Sigmoid colon (tissue), 7 donors: ENCODE measurements at places on chromosomes 7 and 10. TPM values are rescaled to one million over a fixed set of nuclear protein-coding genes. Genes with fewer than 3 reads are reported as not detected.

DNA sequence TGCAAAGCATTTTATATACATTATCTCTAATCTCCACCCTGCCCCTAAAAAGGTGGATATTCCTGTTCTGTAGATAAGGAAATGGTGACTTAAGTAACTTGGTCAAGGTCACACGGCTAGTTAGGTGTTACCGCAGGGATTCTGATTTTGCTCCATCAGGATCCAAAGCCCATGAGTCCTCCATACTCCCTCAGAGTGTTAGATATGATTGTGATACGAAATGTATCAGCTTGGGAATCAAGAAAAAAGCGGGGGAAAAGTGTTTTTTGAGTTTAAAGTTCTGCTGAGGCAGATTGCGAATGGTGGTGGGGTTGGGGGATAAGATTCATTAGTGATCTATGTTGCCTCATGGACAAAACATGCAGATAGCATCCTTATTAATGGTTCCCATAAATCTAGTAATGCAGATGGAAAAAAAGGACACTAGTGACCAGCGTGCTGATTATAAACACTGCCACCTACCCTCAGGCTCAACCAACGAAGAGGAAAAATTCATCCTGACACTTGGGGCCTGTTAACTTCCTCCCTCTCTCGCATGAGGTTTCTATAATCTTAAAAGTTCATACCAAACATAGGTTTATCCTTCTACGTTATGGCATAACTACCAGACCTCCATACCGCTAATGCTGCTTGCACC is 2.3 kb downstream of the ICA1 start:
- peaks cover 15% of the 10 kb centered on the region for H3K27me3 ChIP-seq
- H3K4me3 ChIP-seq: no peak overlapping the region
- no peak overlapping the region for H3K27ac ChIP-seq
- no peaks in the 10 kb centered on the region for H3K36me3 ChIP-seq
- H3K4me1 ChIP-seq: peaks cover 10% of the 10 kb centered on the region

DNA sequence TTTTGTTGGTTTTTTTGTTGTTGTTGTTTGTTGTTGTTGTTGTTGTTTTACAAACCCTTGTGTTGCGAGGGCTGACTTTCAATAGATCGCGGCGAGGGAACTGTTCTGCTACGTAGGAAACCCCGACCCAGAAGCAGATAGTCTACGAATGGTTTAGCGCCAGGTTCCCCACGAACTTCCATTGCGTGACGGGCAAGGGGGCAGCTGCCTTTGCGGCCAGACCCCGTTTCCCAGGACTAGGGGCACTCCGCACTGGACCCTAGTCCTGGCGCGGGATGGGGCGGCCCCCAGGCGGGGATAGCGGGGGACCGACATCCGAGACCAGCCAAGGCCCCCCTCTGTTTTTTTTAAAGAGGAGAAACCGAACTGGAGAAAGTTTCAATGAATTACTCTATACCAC is 119.6 kb downstream of the LRRTM3 start:
- H3K4me3 ChIP-seq: no peak overlapping the region
- H3K36me3 ChIP-seq: no peaks in the 10 kb centered on the region
- DNase-seq: peak; percentile 36
- no peak overlapping the region for H3K27ac ChIP-seq
- no peaks in the 10 kb centered on the region for H3K27me3 ChIP-seq
- no peaks in the 10 kb centered on the region for H3K4me1 ChIP-seq

DNA sequence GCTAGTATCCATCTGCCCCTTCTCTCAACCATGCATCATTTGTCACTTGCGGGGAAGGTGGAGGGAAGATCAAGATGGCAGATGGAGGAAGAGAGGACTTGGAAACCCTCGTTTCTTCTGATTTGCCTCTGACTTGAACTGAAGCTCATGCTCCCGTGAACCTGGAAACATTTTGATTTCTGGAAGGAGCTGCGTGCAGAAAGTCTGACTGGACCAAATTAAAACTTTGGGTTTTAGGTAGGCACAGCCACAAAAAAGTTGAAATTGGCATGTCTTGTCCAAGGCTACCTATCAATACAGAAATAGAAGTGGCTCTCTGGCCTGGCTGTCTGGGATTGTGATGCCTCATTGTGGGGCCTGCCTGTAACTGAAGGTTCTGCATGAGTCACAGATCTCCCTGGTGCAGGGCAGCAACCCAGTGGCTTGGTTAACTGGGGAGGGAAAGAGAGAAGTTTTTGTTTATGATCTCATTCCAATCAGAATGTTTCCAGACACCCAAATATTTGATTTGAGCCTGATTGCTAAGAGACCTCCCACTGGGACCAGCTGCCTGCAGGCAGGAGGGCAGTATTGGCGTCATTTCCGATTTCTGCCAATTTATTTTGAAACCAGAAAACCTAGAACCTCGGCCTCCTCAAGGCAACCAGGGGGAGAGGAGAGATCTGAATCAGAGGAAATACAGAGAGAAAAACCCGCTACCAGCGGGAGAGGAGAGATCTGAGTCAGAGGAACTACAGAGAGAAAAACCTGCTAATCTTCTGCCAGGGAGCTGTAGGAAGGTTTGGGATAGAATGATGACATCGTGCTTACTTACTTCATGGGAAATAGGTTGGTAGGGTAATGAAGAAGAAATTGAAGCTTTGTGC is 363.6 kb downstream of the ANKRD30A start:
- no peaks in the 10 kb centered on the region for H3K27me3 ChIP-seq
- no peaks in the 10 kb centered on the region for H3K36me3 ChIP-seq
- no peaks in the 10 kb centered on the region for H3K4me1 ChIP-seq
- no peak overlapping the region for H3K27ac ChIP-seq
- no peak for DNase-seq
- H3K4me3 ChIP-seq: no peak overlapping the region

Gene SFTPA1
- polyA plus RNA-seq: not detected

GRCh38 chr7:101546308-101546936 is 82.7 kb downstream of the MYL10 start:
- H3K4me1 ChIP-seq: no peaks in the 10 kb centered on the region
- DNase-seq: peak; percentile 26
- peaks cover 8% of the 10 kb centered on the region for H3K27me3 ChIP-seq

DNA sequence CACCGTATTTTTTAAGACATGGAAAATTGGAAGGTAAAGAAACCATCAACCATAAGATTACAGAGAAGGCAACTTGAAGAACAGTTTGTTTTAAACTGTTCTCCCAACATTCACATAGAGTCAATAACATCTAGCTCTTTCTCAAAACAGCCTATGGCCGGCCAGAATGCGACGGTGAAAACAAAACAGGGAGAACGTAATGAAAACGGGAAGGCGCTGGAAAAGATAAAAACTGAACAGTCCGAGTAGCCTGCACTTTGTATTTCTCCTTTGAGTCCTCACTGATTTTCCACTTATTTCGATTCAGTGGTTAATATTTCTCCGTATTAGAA is 637 bp downstream of the MICU1 start:
- H3K27ac ChIP-seq: peak overlapping the region; percentile 93
- no peaks in the 10 kb centered on the region for H3K36me3 ChIP-seq
- peaks cover 15% of the 10 kb centered on the region for H3K4me1 ChIP-seq
- peak overlapping the region; percentile 92 for H3K4me3 ChIP-seq
- no peak for DNase-seq

GRCh38 chr7:111090846-111091245 is at the start of gene LRRN3:
Gene LRRN3, plus strand, starts transcription at chr7:111091127. Its CDS starts 31,646 bp downstream, at chr7:111122773.
- no peak within 1 kb of the TSS for H3K27ac ChIP-seq
- no peaks in the 10 kb centered on the region for H3K27me3 ChIP-seq
- no peaks in the 10 kb centered on the region for H3K4me1 ChIP-seq
- peak within 1 kb of the TSS; percentile 46 for H3K4me3 ChIP-seq
- DNase-seq: no peak
